Stimulated activated CD4-positive, alpha-beta T cell treated with anti-CD3 and anti-CD28 coated beads, Interleukin-12 subunit alpha, Interleukin-12 subunit beta, amount 100 ng/mL, for 4 hours (primary cell): ENCODE measurements at places on chromosomes 11 and 22.

DNA sequence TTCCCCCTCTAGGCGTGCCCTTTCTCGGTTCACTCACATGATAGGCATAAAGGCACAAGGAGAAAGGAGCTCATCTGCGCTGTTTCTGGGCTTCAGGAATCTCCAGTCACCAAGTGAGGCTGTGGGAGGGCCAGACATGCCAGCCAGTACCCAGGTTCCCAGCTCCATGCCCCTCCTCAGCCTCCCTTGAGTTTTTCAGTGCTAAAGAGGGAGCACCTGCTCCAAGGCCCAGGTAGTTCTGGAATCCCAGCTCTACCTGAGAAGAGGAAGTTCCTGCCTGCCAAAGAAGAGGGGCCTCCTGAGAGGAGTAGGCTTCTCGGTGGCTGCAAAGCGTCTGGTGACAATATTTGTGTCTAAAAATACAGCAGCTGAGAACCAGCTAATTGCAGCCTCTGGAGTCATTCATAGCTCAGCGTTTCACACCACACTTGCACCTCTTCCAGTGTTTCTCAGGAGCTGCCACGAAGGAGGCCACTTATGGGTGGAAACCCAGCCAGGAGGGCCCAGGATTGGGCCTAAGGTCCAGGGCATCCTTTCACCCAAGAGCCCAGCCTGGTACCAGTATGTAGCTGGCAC, 197.4 kb downstream of the TRIM29 start:
- no peak for DNase-seq

- DNase-seq: no peak
These were observed 788.0 kb downstream of the BRD1 start for GRCh38 chr22:49039625-49040024.

DNA sequence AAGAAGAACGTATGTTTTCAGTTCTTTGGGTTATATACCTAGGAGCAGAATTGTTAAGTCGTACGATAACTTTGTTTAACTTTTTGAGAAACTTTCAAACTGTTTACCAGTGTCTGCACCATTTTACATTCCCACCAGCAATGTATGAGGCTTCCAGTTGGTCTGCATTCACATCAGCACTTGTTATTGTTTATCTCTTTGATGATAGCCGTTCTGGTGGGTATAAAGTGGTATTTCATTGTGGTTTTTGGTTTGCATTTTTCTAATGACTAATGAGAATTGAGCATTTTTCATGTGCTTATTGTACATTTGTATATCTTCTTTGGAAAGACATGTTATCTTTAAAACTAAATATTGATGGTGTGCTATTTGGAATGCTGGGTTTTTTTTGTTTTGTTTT, 59.8 kb downstream of the KDM2A start:
- no peak for DNase-seq

DNA sequence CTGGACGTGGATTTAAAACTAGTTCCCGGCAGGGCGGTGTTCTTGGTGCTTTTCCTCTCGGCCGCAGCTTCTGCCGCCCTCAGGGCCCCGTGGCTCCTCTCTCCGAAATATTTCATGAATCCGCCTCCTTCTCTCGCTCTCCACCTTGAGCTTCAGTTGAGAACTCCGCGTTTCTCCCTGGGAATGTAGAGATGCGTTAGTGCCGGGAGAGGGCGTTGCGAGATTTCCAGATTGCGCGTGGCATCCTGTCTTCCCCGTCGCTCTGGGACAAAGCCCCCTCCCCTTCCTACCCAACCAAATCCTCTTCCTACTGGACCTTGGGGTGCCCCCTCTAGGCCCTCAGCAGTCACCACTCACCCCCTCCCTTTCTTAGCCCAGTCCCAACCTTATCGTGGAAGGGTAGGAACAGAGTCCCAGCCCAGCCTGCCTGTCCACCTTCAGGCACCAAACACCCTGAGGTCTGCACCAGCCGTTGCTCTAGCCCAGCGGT, 15.5 kb upstream of the RAC2 start:
- DNase-seq: no peak

- no peak for DNase-seq
These were observed 152.9 kb upstream of the GRIA4 start for GRCh38 chr11:105456950-105457349.

DNA sequence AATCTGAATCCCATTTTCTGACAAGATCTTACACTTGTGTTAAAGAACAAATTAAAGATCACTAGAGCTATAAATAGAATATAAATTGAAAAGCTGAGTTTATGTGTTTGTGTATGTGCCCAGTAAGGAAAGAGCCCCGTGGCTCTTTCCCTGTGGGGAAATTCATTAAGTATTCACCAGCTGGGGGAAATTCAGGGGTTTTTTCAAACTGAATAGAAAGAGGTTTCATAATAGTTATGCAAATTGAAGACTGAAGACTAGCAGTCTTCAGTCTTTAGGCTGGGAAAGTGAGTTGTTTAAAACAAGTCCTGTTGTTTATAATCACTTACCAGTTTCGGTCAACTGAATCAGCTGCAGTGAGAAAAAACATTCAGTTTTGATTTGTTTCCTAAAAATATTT, 11.3 kb upstream of the MS4A7 start:
- no peak for DNase-seq

DNA sequence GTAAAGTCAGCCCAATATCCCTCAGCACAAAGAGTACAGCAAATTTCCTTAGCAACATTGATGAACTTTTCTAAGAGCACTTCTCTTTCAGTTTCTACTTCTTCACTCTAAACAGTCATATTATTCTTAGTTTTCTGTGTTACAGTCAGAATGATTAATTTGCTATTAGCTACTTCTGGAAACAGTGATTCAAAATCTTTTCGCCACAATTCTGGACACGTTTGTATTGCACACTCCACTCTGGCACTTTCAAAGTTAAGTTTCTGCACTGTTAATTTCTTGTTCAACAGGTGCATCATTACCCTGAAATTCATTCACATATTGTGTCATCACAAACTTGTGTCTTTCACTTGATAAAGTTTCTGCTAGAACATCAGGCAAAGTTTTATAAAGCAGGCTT, 22.5 kb downstream of the ABTB2 start:
- no peak for DNase-seq

- no peak for DNase-seq
These were observed 186.5 kb downstream of the HIPK3 start for GRCh38 chr11:33443684-33444083.

GRCh38 chr11:84218318-84218717, 932.2 kb upstream of the CCDC90B start:
- DNase-seq: no peak

DNA sequence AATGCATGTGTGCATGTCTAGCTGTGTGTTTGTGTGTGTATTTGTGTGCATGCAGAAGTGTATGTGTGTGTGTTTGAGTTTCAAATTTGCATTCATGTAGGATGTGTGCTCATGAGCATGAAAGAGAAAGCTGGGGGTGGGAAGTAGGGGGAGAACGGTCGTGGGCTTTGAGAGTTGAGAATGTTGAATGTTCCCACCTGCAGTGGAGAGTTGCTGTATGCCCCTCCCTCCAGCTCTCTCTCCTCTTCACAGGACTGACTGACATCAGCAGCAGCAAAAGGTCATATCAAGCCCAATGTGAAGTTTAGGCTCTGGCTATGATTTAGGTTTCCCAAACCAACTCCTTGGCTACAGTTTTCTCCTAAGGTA, 63.8 kb upstream of the RRAS2 start:
- no peak for DNase-seq

GRCh38 chr11:1225386-1226225, 2.7 kb downstream of the MUC5B start:
- no peak for DNase-seq

- DNase-seq: no peak
These were observed 267.2 kb downstream of the BUD13 start for GRCh38 chr11:116505298-116506262.

- DNase-seq: no peak
These were observed 98.6 kb upstream of the SYT13 start for GRCh38 chr11:45384711-45385241.

DNA sequence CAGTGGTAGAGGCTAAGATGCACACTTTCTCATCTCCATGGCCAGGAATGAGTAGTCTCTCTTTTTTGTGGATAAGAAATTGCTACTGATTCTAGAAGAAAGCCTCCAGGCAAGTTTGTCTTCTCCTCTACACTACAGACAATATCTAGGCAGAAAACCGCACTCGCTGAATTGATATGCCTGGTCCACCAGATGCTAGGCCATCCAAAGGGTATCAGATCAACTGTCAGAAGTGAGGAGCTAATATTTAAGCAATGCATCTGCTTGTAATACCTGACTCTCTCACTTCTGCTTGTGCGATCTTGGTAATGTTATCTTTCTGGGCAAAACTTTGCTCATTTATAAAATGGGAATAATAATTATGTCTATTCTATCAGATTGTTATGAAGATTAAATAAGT, 45.0 kb downstream of the CASP12 start:
- no peak for DNase-seq

- DNase-seq: no peak
These were observed 1519.7 kb downstream of the BRD1 start for GRCh38 chr22:48307931-48308330.

DNA sequence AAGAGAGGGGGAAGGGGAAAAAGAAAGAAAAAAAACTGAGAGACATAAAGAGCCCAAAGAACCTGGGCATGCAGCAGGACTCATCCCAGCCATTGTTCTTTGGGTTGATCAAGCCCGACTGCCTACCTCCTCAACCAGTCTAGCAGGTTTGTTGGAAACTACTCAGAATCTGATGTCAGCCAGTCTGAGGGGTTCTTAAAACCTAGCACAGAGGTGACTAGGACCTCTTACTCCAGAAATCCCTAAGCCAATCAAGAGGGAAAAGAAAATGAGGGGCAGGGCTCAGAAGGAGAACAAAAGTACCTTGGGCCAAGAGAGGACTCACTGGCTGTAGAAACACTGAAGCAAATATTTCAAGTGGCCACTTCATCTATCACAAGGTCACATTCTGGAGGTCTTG, 228.0 kb downstream of the AASDHPPT start:
- no peak for DNase-seq

GRCh38 chr11:102347462-102348370, 702 bp downstream of the BIRC2 start:
- no peak for DNase-seq

DNA sequence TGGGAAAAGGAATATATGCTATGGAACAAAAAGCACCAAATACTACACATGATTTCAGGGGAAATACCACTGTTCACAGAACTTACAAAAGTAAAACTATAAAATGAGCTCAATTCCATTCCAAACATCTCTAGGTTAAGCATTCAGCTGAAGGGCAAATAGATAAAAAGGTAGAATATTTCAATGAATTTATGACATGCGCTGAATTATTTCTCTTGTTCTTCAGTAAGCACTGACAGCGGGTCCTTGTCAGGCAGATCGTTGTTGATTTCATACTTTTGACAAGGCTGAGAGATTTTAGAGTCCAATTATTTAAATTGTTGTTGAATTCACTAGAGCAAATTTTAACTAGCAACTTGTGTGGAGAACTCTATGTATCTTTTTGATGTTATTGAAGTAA, 449.6 kb downstream of the GUCY1A2 start:
- DNase-seq: no peak

DNA sequence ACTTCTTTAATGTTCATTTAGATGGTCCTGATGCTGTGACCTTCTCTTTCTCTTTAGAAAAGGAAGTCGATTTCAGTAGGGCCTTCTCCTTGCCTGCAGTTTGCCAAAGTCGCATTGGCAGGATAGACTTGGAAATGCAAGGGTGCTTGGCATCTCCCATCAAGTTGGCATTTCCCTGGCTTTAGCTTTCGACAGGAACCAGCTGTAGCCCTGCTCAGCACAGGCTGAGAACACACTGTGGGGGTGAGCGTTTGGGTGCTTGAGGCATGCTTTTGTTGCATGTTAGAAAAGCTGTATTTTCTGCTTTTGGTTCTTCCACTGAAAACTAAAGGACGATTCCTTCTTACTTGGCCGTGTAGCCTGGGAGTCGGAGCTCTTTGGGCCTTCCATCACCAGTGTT, 37.7 kb downstream of the LDLRAD3 start:
- no peak for DNase-seq

GRCh38 chr11:34799848-34800247, 116.3 kb downstream of the APIP start:
- DNase-seq: no peak

DNA sequence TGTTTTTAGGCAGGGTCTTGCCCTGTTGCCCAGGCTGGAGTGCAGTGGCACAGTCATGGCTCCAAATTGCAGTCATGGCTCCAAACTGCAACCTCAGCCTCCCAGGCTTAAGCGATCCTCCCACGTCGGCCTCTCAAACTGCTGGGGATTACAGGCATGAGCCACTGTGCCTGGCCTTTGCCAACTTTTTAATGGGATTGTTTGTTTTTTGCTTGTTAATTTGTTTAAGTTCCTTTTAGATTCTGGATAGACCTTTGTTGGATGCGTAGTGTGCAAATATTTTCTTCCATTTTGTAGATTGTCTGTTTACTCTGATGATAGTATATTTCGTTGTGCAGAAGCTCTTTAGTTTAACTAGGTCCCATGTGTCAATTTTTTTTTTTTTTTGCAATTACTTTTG, 10.0 kb upstream of the SCGB1D1 start:
- no peak for DNase-seq

DNA sequence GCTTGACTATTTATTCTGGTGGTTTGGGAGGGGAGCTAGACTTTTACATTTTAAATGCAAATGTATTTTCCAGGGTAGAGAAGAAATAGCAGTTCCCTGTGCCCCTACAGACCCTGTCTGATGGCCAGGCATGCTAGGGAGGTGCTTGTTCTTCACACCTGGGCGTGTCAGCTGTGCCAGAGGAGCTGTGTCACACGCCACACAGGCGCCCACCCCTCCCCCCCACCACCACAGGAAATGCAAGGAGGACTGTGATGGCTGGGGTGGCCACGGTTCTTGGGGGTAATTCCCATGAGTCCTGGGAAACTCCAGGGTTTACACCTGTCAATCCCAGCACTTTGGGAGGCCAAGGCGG, 82.2 kb downstream of the FLI1 start:
- DNase-seq: no peak

GRCh38 chr22:32958001-32958400, 100.2 kb downstream of the SYN3 start:
- no peak for DNase-seq

DNA sequence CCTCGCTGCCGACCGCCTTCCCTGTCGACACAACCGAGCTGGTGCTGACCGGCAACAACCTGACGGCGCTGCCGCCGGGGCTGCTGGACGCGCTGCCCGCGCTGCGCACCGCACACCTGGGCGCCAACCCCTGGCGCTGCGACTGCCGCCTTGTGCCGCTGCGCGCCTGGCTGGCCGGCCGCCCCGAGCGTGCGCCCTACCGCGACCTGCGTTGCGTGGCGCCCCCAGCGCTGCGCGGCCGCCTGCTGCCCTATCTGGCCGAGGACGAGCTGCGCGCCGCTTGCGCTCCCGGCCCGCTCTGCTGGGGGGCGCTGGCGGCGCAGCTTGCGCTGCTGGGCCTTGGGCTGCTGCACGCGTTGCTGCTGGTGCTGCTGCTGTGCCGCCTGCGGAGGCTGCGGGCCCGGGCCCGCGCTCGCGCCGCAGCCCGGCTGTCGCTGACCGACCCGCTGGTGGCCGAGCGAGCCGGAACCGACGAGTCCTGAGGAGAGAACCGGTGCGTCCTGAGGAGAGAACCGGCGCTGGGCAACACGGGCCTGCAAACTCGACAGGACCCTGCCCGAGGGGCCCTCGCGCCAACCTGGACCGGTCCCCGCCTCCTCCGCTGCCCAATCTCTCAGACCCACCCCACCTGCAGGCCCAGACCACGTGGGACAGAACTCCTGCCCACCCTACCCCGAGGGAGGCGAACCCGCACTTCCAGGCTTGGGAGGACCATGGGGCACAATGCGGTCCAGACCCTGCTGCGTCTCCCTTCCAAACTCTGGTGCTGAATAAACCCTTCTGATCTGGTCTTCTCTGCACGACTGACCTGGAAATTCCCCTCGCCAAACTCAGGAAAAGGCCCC, 866 bp downstream of the GP1BB start:
- DNase-seq: peak; percentile 27
